ENCODE measurements at places on chromosomes 16 and 17.

DNA sequence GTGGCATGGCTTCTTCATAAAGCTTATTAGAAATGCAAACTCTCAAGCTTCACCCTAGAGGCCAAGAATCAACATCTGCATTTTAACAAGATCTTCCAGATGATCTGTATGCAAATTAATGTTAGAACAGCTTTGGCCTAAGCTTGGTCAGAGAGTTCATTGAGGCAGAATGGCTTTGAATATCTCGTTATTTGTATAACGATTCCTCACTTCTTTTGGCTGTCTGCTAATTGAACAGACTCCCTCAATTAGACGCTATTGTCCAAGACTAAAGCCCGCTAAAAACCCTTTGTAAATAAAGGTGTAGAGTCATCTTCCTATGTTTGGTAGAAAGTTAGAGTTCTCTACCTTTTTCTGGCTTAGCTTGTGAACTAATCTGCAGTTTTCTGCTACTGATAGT, 1453.7 kb downstream of the CDH8 start:
- no peak for DNase-seq

DNA sequence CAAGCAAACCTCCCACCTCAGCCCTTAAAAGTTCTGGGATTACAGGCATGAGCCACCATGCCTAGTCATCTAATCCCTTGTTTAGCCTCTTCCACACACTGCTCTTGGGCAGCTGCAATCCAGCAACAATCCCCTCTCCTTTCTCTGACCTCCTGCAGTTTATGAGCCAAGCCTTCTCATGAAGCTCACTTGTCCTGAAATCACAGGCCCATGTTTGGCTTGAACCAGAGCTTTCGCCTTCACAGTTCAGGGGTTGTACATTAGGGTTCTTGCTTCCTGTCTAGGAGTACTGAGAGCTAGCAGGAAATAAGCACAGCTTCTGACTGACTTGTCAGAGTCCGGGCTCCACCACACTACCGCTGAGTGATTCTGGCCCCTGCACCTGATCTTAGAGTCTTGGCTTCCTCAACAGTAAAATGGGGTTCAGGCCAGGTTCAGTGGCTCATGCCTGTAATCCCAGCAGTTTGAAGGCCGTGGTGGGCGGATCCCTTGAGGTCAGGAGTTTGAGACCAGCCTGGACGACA, 16.3 kb downstream of the ERAL1 start:
- no peak for DNase-seq

DNA sequence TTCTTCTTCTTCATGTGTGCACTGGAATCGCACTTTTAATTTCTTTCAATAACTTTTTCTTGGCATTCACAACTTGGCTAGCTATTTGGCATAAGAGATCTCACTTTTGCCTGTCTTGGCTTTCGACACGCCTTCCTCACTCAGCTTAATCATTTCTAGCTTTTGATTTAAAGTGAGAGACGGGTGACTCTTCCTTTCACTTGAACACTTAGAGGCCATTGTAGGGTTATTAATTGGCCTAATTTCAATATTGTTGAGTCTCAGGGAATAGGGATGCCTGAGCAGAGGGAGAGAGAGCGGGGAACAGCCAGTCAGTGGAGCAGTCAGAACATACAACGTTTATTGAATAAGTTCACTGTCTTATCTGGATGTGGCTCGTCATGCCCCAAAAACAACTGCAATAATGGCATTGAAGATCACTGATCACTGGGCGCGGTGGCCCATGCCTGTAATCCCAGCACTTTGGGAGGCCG, 200.3 kb downstream of the SEC14L1 start:
- no peak for DNase-seq

DNA sequence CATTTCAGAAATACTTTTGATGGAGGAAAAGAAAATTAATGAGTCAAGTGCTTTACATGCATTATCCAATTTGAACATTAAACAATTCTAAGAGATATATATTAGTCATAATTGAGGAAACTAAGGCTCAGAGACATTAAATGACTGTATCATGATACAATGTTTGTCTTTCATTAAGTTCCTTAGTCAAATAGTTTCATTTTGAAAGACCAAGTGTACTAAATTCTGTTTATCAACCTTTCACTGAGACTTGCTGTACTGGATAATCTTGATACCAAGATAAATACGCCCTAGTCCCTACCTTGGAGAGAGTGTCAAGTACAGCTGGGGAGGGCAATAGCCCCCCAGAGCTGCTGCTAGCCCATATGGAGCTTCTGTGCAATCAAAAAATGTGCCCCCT, 24.2 kb downstream of the TOM1L2 start:
- no peak for DNase-seq

GRCh38 chr16:75919664-75920063, 193.4 kb upstream of the CPHXL start:
- DNase-seq: no peak

DNA sequence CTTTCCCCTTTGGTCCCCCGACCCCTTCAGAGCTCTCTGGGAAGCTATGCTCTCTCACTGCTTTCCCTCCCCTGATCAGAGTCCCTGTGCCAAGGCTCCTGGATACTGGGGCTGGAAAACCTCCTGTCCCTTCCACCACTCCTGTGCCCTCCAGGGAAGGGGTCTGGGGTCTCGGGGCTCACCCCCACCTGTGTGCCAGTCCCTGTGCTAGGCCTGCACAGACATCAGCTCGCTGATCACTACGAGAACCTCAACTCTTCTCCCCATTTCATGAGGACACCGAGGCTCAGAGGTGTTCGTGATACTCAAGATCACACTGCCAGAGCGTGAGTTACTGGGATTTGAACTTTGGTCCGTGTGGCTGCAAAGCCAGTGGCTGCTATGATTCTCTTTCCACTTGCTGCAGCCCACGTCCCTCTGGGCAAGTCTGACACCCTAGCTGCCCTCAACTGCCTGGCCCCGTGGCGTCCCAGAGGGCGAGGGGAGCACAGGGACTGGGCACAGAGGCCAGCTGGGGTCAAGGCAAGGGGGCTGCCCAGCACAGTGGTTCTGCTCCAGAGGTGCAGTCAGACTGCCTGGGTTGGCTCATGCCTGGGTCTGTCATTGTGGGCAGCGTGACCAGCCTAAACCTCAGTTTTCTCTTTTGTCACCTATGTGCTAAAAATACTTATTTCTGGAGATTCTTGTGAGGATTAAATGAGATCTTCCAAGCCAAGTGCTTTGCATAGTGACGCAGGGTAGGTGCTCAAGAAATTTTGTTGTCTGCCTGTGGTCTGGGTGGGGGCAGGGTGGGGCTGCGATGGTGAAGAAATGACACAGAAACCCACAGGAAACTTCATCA, 43.8 kb upstream of the TOB1 start:
- no peak for DNase-seq

GRCh38 chr17:28347261-28347891, 10.0 kb downstream of the POLDIP2 start:
- no peak for DNase-seq

- DNase-seq: no peak
These were observed 14.6 kb upstream of the PITPNA start for GRCh38 chr17:1577182-1577581.

DNA sequence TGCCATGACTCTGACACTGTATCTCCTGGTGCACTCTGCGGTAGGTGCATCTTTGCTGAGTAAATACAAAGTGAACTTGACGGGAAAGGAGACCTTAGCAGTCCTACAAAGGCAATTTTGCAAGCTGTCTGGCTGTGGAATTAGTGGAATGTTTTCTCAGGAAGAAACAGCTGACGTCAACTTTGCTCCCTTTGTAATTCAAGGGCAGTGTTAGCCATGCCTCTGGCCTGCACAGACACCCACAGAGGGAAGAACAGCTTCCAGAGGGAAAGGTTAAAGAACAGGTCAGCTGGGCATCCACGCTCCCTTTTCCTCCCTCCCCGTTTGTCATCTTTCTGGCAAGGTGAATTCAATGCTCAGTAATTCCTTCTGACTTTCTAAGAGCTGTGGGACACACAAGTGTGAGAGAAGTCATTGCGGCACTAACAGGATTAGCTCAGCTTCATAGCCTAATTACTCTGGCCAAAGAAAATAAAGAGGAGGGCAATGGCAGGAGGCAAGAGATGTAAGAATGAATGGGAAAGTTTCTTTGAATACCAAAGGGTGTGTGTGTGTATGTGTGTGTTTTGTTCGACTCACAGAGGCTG, 476.9 kb upstream of the GOT2 start:
- DNase-seq: no peak

DNA sequence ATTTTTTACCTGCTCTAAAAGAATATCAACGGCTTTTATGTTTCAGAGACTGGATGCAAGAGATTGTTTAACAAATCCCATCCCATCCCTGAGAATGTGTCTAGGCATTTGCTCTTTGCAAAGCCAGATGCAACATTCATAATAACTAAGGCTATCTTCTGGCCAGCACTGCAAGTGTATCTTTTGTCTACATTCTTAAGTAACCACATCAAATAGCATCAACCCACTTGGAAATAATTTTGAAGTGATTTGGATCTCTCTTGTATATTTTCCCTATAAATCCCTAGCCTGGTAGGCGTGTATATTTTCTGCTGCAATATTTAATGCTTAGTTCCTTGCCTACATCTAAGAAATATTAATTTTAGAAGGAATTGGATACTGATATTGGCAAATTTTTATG, 64.3 kb downstream of the PIGL start:
- DNase-seq: no peak
